ENCODE measurements at places on chromosomes 13 and 19.

- DNase-seq: no peak
These were observed 59.4 kb upstream of the FARP1 start for GRCh38 chr13:98083507-98083906.

DNA sequence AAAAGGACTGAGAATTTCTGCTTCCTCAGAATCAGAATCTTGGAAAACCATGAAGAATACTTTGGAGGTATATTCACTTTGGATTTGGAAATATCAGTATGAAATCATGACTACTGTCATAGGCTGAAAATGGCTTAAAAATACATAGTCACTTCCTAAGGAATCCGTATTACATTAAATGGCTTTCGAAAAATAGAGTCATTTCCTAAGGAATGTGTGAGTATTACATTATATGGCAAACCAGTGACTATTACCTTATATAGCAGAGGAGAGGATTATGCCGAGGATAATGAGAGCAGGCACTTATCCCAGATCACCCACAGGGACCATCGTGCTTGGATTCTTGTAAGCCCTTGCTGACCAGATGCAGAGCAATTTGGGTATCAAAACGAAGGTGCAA, 1471.8 kb downstream of the EFNB2 start:
- no peak for DNase-seq

- DNase-seq: no peak
These were observed 5.3 kb upstream of the KBTBD6 start for GRCh38 chr13:41137951-41138350.

GRCh38 chr19:57438925-57439324, 3.8 kb downstream of the ZNF749 start:
- DNase-seq: no peak

GRCh38 chr13:77429320-77430142, 102.6 kb upstream of the MYCBP2 start:
- DNase-seq: no peak

DNA sequence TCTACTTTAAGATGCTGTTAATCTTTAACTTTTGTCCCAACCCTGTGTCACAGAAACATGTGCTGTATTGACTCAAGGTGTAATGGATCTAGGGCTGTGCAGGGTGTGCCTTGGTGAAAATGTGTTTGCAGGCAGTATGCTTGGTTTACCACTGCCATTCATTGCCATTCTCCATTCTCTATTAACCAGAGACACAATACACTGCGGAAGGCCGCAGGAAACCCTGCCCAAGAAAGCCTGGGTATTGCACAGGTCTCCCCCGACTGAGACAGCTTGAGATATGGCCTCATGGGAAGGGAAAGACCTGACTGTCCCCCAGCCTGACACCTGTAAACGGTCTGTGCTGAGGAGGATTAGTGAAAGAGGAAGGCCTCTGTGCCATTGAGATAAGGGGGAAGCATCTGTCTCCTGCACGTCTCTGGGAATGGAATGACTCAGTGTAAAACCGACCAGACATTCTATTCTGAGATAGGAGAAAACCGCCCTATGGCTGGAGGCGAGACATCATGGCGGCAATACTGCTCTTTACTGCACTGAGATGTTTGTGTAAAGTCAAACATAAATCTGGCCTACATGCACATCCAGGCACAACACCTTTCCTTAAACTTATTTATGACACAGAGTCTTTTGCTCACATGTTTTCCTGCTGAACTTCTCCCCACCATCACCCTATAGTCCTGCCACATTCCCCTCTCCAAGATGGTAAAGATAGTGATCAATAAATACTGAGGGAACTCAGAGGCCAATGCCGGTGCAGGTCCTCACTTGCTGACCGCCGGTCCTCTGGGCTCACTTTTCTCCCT, 13.1 kb upstream of the ZNF888 start:
- no peak for DNase-seq

- DNase-seq: no peak
These were observed 667.1 kb downstream of the PCDH9 start for GRCh38 chr13:66563076-66563475.

DNA sequence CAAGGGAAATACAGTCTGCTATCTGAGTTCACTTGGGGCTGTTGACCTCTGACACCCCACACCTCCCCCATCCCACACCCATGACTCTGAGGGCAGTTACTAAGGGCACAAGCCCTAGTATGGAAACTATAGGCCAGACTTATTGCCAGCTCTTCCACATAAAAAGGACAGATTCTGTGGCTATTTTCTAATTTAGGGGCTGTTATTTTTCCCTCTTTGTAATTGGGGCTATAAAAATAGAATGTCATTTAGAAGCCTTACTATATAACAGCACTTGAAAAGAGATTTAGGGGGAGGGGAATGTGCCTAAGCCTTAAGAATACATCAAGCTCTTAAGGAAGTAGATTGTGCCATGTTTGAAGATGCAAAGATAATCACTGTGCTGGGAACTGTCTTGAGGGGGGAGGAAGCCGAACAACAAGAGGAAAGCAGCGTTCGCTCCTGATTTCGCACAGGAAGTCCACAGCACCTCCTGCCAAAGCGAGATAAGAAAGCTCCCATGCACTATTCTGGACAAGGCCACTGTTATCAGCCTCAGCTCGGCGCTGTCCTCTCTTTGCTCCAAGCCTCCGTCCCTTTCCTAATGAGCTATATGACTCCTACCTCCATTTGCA, 86.6 kb downstream of the FLT1 start:
- DNase-seq: no peak

DNA sequence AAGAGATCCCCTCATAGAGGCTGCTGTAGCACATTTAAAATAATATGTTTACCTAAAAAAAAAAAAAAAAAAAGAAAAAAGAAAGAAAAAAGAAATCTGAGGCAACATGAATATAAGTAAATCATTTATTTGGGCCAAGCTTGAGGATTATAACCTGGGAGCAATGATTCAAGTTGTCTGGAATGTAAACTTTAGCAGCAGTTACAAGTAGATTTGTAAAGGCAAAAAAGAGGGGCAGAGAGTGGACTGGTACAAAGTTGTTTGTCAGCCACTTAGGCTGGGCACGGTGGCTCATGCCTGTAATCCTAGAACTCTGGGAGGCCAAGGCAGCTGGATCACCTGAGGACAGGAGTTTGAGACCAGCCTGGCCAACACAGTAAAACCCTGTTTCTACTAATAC, 11.3 kb downstream of the ZNF43 start:
- DNase-seq: no peak

GRCh38 chr13:29888306-29888705, 37.9 kb upstream of the UBL3 start:
- DNase-seq: no peak

- DNase-seq: no peak
These were observed 2.3 kb downstream of the PRKD2 start for GRCh38 chr19:46714444-46715106.

GRCh38 chr19:30387311-30388115, 15.3 kb downstream of the ZNF536 start:
- DNase-seq: no peak

GRCh38 chr13:29883941-29884518, 33.6 kb upstream of the UBL3 start:
- DNase-seq: no peak

- DNase-seq: no peak
These were observed 59.2 kb upstream of the CSNK1A1L start for GRCh38 chr13:37164635-37165034.

DNA sequence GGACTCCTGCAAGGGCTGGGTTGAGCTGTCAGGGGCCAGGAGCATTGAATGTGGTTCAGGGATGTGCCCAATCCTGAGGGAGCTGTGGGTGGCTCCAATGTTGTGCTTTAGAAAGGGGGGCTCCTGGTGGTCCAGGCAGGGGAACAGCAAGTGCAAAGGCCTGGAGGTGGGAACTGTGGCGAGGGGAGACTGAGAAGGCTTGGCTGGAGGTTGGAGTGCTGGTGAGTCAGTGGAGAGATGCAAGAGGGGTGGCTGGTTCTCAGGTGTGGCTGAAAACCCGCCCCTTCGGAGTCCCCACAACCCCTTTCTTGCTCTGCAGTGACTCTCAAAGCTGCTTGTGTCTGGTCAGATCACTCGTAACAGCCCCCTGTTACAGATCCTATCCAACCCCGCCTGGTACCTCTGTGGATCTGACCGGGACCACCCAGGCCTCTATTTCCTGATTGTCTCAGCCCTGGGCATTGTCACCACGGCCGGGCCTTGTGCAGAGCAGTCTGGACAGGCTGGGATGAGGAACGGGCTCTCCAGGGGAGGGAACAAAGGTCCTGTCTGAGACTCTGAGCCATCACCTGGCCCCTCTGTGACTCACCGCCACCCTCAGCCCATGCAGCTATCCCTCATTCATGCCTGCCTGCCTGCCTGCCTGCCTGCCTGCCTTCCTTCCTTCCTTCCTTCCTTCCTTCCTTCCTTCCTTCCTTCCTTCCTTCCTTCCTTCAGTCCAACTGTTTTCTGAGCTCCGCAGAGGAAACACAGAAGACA, 1.4 kb upstream of the KCNN1 start:
- DNase-seq: no peak

DNA sequence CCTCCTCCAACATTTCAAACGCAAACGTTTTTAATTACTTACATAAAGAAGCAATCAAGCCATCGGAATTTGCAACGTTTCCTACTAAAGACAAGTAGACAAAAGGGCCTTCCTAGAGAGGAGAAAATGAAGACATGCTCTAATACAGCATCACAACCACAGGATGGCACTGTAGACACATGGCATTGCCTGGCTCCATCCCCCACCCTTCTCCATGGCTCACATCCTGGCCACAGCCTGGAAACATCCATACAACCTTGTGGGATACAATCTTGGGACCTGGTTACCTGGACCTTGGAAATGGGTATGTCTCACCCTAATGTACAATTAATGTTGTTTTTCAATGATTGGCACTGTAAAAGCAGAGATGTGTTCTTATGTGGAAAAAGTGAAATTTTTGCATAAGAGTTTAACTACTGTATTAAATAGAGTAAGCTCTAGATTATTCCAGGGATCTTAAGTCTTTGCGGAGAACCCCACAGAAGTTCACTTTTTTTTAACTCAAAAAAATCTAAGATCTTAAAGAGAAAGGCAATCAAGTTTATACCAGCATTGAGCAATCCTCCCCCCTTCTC, 21.5 kb downstream of the EBPL start:
- DNase-seq: peak; percentile 67

DNA sequence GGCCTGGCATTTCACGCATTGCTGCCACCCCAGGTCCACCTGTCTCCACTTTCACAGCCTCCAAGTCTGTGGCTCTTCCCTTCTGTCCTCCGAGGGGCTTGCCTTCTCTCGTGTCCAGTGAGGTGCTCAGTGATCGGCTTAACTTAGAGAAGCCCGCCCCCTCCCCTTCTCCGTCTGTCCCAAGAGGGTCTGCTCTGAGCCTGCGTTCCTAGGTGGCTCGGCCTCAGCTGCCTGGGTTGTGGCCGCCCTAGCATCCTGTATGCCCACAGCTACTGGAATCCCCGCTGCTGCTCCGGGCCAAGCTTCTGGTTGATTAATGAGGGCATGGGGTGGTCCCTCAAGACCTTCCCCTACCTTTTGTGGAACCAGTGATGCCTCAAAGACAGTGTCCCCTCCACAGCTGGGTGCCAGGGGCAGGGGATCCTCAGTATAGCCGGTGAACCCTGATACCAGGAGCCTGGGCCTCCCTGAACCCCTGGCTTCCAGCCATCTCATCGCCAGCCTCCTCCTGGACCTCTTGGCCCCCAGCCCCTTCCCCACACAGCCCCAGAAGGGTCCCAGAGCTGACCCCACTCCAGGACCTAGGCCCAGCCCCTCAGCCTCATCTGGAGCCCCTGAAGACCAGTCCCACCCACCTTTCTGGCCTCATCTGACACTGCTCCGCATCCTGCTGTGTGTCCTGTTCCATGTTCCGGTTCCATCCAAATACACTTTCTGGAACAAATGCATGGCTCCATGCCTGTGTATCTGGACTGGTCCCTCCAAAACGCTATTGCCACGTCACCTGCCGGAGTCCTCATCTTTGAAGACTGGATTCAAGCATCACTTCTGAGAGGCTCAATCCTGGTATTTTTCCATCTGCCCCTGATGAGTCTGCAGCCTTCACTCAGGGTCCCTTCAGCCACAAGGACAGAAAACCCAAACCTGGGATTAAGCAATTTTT, 10.7 kb upstream of the DHDH start:
- DNase-seq: no peak

DNA sequence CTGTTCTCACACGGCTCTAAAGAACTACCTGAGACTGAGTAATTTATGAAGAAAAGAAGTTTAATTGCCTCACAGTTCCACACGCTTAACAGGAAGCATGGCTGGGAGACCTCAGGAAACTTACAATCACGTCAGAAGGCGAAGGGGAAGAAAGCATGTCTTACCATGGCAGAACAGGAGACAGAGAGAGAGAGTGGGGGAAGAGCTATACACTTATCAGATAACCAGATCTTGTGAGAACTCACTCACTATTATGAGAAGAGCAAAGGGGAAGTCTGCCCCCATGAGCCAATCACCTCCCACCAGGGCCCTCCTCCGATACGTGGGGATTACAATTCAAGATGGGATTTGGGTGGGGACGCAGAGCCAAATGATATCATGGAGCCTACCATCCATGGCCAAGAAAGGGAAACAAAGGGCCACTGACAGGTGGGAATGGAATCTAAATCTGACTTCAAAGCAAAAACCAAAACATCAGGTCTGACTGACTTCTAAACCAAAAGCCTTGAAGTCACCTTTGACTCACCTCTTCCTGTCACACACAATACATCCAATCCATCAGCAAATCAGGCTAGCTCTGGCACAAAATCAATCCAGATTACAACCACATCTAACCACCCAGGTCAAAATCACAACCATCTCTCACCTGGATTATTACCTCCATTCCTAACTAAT, 189.7 kb downstream of the ENOX1 start:
- no peak for DNase-seq

- DNase-seq: no peak
These were observed 83.4 kb downstream of the GPR12 start for GRCh38 chr13:26677156-26677555.

GRCh38 chr13:76937281-76937820, 11.0 kb upstream of the ACOD1 start:
- no peak for DNase-seq

GRCh38 chr19:40444825-40445312, 734 bp upstream of the SERTAD3 start:
- DNase-seq: no peak

GRCh38 chr13:103788061-103788652, 721.9 kb upstream of the SLC10A2 start:
- DNase-seq: no peak

DNA sequence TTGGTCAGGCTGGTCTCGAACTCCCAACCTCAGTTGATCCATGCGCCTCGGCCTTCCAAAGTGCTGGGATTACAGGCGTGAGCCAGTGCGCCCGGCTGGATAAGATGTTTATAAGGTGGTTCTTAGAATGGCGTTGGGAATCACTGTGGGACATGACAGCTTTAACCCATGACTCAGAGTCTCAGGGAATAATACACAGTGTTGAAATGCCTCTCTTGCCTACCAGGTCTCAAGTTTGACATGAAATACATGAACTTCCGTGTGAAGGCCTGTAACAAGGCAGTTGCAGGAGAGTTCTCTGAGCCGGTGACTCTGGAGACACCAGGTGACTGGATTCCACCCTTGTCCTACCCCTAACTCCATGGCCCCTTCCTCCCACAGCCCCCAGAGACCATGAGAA, 12.6 kb downstream of the FSD1 start:
- no peak for DNase-seq

- DNase-seq: no peak
These were observed 411.4 kb downstream of the LIG4 start for GRCh38 chr13:107803822-107804495.

- no peak for DNase-seq
These were observed 9.2 kb downstream of the NTN5 start for GRCh38 chr19:48663667-48664066.

- DNase-seq: no peak
These were observed 20.7 kb downstream of the CLDN10 start for GRCh38 chr13:95573221-95573620.

- no peak for DNase-seq
These were observed 204.3 kb upstream of the IPO5 start for GRCh38 chr13:97749174-97749573.
